ENCODE measurements at places on chromosomes 12 and 14.

DNA sequence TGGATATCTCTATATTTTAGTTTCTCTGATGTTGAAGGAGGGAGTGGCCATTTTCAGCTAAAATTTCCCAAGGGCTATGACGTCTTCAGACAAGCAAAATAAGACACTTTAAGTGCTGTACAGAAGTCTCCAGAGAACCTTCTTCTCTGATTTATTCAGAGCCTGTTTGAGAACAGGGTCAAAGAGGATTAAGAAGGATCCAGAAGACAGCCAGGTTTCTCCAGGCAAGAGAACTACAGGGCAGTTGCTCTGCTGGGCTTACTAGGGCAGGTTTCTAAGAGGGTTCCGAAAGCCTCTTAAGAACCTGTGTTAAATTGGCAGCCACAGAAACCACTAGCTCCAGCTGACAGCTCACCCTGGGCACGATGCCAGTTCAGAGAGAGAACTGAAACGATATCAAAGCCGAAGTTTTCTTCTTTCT lies 1.2 kb downstream of the MGP start:
- H3K4me3 ChIP-seq: peak overlapping the region; percentile 35
- peaks cover 21% of the 10 kb centered on the region for H3K4me1 ChIP-seq
- peak overlapping the region; percentile 80 for H3K27ac ChIP-seq
- DNase-seq: peak; percentile 91
- H3K27me3 ChIP-seq: no peaks in the 10 kb centered on the region

DNA sequence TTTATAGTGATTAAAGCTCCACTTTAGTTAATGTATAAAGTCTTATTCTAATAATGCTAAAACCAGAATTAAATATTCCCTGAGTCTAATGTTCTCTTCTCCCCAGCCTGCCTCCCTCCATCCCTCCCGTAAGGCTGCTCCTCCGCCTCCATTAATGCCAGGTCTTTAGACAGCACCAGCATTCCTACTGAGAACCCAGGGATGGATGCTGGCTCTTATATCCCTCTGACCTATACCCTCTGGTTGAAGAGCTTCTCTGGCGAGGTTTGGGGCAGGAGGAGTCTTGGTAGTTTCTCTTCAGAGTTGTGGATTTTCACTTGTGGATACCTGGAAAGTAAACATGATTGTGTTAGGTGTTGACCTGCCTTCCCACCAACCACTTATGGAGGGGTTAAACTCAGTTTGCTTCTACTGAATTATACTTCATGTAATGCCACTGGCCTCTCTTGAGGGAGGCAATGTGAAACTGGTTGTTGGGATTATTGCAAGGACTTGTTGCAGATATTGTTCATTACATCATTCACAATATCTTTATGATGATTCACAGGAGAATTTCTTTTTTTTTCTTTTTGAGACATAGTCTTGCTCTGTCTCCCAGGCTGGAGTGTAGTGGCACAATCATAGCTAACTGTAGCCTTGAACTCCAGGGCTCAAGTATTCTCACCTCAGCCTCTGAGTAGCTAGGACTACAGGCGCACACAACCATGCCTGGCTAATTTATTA lies 11.1 kb upstream of the SMAGP start:
- H3K4me3 ChIP-seq: no peak overlapping the region
- H3K27ac ChIP-seq: no peak overlapping the region
- H3K27me3 ChIP-seq: no peaks in the 10 kb centered on the region
- no peaks in the 10 kb centered on the region for H3K36me3 ChIP-seq

- peak overlapping the region; percentile 68 for H3K27ac ChIP-seq
- no peaks in the 10 kb centered on the region for H3K36me3 ChIP-seq
- H3K4me1 ChIP-seq: peaks cover 35% of the 10 kb centered on the region
These were observed 53.8 kb downstream of the VWF start for GRCh38 chr12:6070472-6071257.

GRCh38 chr12:89210277-89210676 lies 142.0 kb downstream of the DUSP6 start:
- DNase-seq: no peak
- no peaks in the 10 kb centered on the region for H3K4me1 ChIP-seq
- no peaks in the 10 kb centered on the region for H3K27me3 ChIP-seq
- no peaks in the 10 kb centered on the region for H3K36me3 ChIP-seq
- no peak overlapping the region for H3K4me3 ChIP-seq

GRCh38 chr14:69615496-69616407 lies 4.4 kb downstream of the SUSD6 start:
- peaks cover 87% of the 10 kb centered on the region for H3K4me1 ChIP-seq
- no peaks in the 10 kb centered on the region for H3K36me3 ChIP-seq
- H3K4me3 ChIP-seq: no peak overlapping the region
- peak; percentile 77 for DNase-seq

GRCh38 chr12:127310548-127310947 lies 956.4 kb upstream of the TMEM132C start:
- no peak overlapping the region for H3K27ac ChIP-seq
- no peak overlapping the region for H3K4me3 ChIP-seq
- no peak for DNase-seq
- no peaks in the 10 kb centered on the region for H3K4me1 ChIP-seq
- no peaks in the 10 kb centered on the region for H3K36me3 ChIP-seq

DNA sequence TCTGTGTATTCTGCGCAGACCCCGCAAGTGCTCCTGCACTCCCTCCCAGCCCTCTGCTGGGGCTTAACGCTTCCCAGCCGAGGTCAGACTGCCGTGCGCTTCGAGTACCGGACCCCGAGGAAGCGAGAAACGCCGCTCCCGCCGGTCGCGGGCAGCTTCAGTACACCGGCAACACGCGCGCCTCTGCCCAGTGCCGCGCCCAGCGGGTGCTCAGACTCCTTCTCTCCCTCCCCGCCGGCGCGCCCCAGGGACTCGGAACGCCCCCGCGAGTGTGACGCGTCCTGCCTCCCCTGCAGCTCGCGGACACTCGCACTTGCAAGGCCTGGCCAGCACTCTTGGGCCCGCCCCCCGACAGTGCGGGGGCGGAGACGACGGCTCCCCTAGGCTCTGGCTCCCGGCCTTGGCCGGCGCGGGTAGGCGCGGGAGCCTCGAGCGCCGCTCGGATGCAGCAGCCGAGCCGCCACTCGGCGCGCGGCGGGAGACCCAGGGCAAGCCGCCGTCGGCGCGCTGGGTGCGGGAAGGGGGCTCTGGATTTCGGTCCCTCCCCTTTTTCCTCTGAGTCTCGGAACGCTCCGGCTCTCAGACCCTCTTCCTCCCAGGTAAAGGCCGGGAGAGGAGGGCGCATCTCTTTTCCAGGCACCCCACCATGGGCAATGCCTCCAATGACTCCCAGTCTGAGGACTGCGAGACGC lies at the start of gene PTGER2:
Gene PTGER2, plus strand, starts transcription at position 410 of the 692 bp plus-strand sequence. Its CDS starts 237 bp downstream, at position 647.
- H3K4me1 ChIP-seq: no peaks in the 10 kb centered on the region
- no peaks in the 10 kb centered on the region for H3K27me3 ChIP-seq
- peak within 1 kb of the TSS; percentile 31 for H3K4me3 ChIP-seq
- DNase-seq: peak; percentile 84

DNA sequence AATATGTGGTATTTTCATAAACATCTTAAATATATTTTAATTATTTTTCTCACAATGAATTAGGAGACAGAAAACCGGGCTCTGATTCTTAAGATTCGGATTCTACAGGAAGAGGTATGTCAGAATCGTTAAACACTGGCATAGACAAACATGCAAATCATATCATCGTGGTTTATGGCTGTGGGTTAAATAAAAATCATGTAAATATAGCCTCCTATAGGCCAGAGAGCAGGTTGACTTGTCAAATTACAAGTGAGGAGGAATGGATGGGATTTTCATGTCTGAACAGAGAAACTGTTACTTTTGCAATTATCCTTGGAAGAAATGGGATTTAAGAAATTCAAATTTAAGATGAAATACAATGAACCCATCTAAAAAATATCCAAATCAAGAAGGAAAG lies 74.9 kb upstream of the BCAT1 start:
- no peaks in the 10 kb centered on the region for H3K27me3 ChIP-seq
- no peak for DNase-seq
- H3K4me1 ChIP-seq: no peaks in the 10 kb centered on the region
- no peaks in the 10 kb centered on the region for H3K36me3 ChIP-seq

- no peak overlapping the region for H3K4me3 ChIP-seq
These were observed 13.8 kb downstream of the CLBA1 start for GRCh38 chr14:104999361-104999760.

DNA sequence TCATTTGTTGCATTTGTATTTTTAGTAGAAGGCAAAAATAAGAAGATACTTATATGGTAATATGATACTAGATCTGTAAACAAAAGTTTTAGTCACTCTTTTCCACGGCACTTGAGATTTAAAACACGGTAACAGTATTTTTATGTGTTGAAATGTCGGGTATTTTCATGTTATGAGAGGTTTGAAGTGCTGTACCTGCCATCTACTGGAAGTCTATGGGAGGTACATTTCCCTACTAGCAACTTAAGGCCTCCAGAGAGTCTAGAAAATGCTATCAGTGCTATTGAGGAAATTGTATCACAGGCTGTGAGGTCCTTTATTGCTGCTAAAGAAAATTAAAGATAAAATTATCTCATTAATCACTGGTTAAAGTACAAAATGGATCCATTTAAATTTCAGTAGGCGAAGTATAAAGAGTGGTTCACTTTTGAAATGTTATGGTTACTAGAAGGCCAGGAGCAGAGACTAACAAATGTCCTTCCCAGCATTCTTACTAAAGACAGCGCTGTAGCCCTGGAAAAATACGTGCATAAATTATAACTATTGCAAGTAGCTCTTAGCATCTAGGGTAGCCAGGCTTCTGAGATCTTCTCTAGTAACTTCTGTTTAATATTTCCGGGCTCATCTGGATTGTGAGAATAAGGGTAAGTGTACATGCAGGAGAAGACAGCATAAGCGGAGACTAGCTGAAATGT lies 77.6 kb upstream of the PRKD1 start:
- H3K27me3 ChIP-seq: no peaks in the 10 kb centered on the region
- no peak overlapping the region for H3K27ac ChIP-seq
- no peak for DNase-seq
- H3K36me3 ChIP-seq: no peaks in the 10 kb centered on the region

- H3K27me3 ChIP-seq: no peaks in the 10 kb centered on the region
- no peak overlapping the region for H3K4me3 ChIP-seq
- no peak for DNase-seq
- no peaks in the 10 kb centered on the region for H3K36me3 ChIP-seq
- H3K27ac ChIP-seq: no peak overlapping the region
- no peaks in the 10 kb centered on the region for H3K4me1 ChIP-seq
These were observed 64.4 kb downstream of the DIO2 start for GRCh38 chr14:80146941-80147340.

DNA sequence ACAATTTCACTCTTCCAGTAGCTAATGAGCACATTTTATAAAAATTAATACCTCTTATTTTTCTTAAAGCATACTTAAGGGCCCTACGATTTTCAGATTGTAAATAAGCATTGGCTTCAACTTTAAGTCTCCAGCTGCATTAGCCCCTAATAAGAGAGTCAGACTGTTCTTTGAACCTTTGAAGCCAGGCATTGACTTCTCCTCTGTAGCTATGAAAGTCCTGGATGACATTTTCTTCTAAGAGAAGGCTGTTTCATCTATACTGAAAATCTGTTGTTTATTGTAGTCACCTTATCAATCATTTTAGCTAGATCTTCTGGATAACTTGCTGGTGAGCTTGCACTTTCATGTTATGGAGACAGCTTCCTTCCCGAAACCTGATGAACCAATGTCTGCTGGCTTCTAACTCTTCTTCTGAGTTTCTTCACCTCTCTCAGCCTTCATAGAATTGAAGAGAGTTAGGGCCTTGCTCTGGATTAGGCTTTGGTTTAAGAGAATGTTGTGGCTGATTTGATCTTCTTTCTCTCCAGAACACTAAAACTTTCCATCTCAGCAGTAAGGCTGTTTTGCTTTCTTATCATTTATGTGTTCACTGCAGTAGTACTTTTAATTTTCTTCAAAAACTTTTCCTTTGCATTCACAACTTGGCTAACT lies 377.1 kb upstream of the RGS6 start:
- H3K4me3 ChIP-seq: no peak overlapping the region
- H3K36me3 ChIP-seq: no peaks in the 10 kb centered on the region
- no peaks in the 10 kb centered on the region for H3K27me3 ChIP-seq
- H3K27ac ChIP-seq: no peak overlapping the region

DNA sequence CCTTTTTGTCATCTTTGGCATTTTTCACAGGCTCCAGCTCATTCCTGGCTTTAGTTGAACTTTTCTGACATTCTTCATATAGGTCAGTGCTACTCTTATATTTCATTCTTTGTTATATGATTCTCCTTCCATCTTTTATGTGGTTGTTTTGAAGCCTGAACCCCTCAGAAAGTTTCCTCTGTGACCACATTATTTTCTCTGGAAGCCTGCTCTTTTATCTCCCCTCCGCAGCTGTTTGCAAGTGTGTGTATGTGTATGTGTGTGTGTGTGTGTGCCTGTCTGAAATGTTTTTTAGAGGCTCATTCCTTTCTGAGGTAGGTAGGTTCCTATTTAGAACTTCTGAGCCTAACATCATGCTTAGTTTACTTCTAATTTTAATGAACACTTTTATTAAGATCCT lies 47.6 kb downstream of the ANO4 start:
- no peaks in the 10 kb centered on the region for H3K36me3 ChIP-seq
- no peaks in the 10 kb centered on the region for H3K27me3 ChIP-seq
- no peak overlapping the region for H3K27ac ChIP-seq
- H3K4me1 ChIP-seq: no peaks in the 10 kb centered on the region
- H3K4me3 ChIP-seq: no peak overlapping the region

DNA sequence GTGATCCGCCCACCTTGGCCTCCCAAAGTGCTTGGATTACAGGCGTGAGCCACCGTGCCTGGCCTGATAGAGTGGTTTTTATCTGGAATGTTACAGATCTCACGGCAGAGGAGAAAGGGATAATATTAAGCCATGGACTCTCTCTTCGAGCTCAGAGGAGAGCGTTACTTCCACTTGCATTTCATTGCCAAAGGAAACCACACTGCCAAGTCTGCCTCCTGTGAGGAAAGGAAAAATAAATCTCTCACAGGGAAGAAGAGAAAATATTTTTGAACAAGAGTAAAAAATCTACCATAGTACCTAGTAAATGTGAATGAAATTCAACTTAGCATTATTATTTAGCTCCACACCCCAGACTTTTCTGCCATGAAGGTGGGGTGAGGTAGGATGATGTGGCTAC lies 319.2 kb upstream of the PRICKLE1 start:
- H3K27ac ChIP-seq: no peak overlapping the region
- H3K4me3 ChIP-seq: no peak overlapping the region
- no peaks in the 10 kb centered on the region for H3K36me3 ChIP-seq
- DNase-seq: no peak
- no peaks in the 10 kb centered on the region for H3K27me3 ChIP-seq
